ENCODE measurements at places on chromosomes 2 and 18.

- no peak for DNase-seq
Observed at GRCh38 chr18:49846361-49846662, 33.0 kb upstream of the ACAA2 start.

GRCh38 chr18:41771973-41772372 is 183.1 kb upstream of the PIK3C3 start:
- DNase-seq, result no peak

DNA sequence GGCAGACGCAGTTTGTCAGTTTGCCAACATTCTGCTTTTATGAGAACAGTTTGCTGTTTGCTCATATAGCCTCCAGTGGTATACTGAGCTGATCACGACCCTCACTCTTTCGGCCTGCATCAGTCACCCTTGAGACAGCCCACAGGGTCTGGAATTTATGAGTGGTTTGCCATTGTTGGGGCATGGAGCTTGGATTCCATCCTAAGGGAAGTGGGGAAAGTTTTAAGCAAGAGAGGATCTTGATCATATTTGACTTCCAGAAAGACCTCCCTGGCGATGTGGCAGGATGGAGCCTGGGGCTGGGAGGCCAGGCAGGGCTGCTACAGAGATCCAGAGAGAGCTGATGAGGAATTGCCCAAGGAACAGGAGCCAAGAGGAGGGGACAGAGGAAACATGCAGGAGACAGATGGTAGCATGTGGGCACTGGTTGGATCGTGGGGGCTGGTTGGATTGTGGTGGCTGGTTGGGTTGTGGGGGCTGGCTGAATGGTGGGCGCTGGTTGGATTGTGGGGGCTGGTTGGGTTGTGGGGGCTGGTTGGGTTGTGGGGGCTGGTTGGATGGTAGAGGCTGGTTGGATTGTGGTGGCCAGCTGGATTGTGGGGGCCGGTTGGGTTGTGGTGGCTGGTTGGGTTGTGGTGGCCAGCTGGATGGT is 27.3 kb upstream of the GPR17 start:
- no peak for DNase-seq

- no peak for DNase-seq
Observed at GRCh38 chr2:16525265-16525887, 140.3 kb downstream of the CYRIA start.

GRCh38 chr2:8438996-8439395 is 242.9 kb upstream of the ID2 start:
- DNase-seq, result no peak

- no peak for DNase-seq
Observed at GRCh38 chr2:26716340-26716739, 23.8 kb downstream of the KCNK3 start.

GRCh38 chr18:48926420-48926857 is 24.3 kb downstream of the SMAD7 start:
- DNase-seq, result no peak

- DNase-seq, result no peak
Observed at GRCh38 chr2:105406221-105406620, 7.4 kb upstream of the FHL2 start.

DNA sequence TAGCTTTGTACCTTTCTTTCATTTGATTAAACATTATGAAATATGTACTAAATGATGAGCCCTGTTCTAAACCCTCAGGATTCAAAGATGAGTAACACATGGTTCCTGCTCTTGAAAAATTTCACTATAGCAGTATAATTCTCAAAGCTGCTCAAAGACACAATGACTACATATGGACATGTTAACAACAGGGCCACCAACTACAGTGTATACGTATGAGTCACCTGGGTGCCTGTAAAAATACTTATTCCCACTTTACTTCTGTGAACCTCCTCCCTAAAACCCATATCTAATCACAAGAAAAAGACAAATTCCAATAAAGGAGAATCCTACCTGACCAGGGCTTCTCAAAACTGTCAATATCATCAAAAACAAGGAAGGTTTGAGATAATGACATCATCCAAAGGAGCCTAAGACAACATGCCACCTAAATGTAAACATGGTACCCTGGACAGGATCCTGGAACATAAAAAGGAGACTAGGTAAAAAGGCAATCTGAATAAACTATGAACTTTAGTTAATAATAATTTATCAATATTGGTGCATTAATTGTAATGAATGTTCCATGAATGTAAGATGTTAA is 84.7 kb downstream of the FAM161A start:
- no peak for DNase-seq

- DNase-seq, result no peak
Observed at GRCh38 chr2:11642972-11643371, 27.0 kb downstream of the NTSR2 start.

- no peak for DNase-seq
Observed at GRCh38 chr18:35455926-35456763, 41.6 kb downstream of the INO80C start.

DNA sequence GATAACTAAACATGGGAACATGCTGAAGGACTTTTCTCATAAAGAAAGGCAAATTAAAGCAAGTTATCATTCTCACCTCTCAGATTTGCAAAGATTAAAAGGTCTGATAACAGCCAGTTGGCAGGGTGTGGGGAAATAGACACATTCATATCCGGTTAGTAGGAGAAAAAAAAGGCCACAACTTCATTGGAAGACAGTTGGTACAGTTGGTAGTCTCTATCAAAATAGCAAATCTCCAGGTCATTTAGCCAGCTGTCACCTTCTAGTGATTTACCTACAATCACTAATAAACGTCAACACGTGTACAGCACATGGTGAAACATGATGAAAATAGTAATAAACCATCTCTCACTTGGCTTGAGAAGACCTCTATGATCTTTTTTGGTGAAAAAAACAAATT is 16.6 kb downstream of the INPP5D start:
- no peak for DNase-seq

- DNase-seq, result no peak
Observed at GRCh38 chr2:184203661-184204060, 394.7 kb upstream of the ZNF804A start.

- DNase-seq, result no peak
Observed at GRCh38 chr18:9741406-9741792, 33.3 kb downstream of the RAB31 start.

DNA sequence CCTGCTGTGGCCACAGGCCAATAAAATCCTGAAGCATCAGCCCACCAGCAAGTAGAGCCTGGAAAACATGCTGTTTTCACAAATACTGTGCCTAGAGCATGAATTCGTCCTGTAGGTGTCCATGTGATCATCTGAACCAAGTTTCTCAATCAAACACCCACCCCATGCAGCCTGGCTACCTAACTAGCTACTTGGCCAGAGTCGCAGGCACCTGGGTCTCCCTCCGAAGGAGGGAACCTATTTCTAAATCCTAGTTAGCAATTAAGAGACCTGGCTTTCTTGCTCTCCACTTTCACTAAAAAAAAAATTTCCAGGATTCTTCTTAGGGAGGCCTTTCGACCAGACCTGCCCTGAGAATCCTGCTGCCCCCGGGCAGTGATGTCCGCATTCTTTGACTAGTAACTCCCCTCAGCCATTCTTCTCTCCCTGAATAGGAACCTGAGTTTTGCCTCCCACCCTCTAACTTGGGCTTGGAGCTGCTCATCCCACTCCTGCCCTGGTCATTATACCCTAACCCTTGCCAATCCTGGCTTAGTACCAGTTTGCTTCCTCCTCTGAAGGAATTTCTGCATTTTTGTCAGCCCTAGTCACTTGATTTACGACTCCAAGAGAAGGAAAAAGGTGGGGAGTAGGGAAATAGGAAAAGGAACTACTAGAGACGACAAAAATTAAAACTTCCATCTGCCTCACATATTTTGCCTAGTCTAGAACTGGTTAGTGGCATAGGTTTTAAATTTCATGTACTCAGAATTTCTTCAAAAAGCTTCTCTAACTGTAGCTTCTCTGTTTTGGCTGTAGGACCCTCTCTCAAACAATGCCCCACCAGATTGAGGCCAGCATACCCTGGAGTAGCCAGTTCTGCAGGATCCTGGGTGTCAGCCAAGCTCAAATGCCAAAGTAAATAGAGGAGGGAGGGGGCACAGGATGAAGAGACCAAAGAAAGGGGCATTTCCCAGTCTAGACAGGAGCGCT is 25.4 kb upstream of the TANK start:
- DNase-seq, result no peak

DNA sequence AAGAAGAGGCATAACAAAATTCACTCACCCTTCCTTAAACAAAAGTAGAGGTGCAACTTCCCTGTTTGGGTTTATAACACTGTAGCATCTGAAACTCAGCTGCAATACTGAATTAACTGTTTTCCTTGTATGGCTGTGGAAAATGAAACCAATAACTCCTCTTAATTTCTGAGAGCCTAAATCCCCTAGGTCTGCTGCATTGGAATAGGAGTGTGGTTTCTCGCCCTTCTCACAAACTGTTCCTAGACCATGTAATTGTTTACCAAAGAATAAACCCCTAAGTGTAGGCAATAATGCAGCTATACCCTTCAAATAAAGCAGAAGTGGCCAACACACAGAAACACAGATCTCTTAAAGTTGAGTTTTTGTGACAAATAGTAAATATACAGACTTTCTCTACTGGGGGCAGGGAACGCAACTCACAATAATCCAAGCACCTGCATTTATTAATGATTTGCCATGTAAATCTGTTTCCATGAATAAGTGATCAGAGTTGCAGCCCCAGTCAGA is 52.0 kb downstream of the RASGRP3 start:
- DNase-seq, result no peak

GRCh38 chr2:46983065-46983801 is 67.6 kb upstream of the MCFD2 start:
- no peak for DNase-seq

DNA sequence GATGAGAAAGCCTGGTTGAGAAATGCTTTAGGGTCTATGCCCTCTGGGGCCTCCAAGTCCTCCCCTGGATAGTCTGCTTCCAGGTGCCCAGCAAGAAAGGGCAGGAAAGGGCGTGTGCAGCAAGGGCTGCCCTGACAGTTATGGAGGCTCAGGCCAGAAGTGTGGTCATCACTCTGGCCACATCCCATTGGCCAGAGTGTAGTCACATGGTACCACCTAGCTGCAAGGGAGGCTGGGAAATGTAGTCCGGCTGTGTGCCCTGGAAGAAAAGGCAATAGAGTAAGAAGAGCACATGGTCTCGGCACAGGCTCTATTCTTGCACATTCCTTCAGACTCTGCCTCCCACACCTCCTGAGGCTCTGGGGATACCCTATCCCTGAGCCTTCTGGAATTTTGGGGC is 35.7 kb downstream of the ODC1 start:
- no peak for DNase-seq

DNA sequence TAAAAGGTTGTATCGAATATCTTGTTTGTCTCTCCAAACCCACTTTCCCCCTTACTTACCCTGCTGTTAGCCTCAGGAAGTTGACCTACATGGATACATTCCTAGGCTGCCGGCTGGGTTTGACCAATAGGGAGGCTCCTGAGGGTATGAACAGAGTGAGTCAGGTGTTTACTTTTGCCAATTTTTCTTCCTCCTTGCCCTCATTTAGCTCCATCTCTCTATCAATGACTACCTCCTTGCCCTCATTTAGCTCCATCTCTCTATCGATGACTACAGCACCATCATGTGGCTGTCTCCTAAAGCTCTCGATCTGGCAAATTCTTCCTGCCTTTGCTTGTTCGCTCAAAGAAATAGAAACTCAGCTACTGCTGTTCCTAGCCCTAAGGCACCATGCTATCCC is 571.9 kb upstream of the CRIM1 start:
- DNase-seq, result no peak

- no peak for DNase-seq
Observed at GRCh38 chr2:154945984-154946383, 247.5 kb downstream of the KCNJ3 start.

DNA sequence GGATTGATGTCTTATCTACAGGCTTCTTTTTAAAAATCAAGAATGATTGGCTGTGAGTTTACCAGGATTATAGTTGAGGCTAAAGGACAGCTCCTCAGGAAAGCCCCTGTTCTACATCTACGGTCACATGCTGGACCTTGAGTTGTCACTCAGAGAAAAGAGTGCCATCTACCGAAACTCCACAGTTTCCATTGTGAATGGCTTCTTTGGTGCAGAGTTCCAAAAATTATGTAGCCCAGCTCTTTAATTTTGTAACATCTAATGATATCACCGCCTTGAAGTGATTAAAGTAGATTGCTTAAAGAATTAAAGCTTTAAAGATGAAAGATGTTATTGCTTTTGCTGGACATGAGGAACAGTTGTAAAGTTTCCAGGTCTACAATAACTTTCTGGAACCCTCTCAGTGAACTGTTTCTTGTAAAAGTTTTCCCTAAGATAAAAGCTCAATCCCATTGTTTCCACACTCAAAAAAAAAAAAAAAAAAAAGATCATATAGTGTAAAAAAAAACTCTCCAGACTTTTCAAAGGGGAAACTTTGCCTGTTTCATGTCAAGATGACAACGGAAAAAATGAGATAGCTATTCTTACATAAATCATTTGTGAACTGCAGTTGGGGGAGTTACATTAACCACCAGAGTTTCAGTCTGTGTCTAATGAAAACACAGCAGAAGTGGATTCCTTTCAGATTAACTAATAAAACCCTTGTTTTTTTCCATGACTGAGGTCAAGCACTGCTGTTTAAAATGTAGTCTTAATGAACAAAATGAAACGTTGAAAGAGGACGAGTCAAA is 4.3 kb downstream of the COL3A1 start:
- DNase-seq, result no peak

GRCh38 chr2:75870651-75871137 is 160.0 kb upstream of the GCFC2 start:
- no peak for DNase-seq
